ENCODE measurements at places on chromosomes 16 and 17. TPM values are rescaled to one million over a fixed set of nuclear protein-coding genes. Genes with fewer than 3 reads are reported as not detected.

DNA sequence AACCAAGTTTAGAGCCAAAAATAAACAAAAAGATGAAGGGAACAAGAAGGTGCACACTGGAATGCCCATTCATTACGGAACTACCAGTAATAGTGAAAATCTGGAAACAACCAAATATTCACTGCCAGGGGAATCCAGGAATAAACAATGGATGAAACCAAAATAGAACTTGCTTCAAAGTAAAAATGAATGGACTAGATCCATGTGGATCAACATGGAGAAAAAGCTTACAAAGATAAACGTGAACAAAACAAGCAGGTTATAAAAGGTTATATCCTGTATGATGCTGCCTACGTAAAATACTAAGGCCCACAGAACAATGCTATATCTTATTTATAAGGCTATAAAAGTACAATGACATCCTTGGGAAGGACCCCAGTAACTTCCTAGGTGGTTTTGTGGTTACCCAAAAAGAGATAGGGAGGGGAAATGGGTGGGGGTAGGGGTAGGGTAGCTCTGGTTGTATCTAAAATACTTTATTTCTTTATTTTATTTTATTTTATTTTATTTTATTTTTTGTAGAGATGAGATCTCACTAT, 12.8 kb upstream of the CCL22 start:
- DNase-seq = no peak
- no peak overlapping the region for H3K4me3 ChIP-seq
- no peak overlapping the region for H3K27ac ChIP-seq
- H3K4me1 ChIP-seq = peaks cover 6% of the 10 kb centered on the region
- H3K36me3 ChIP-seq = no peaks in the 10 kb centered on the region
- H3K27me3 ChIP-seq = no peaks in the 10 kb centered on the region

- no peak for DNase-seq
- H3K4me3 ChIP-seq = peak overlapping the region; percentile 26
- H3K27me3 ChIP-seq = no peaks in the 10 kb centered on the region
- H3K36me3 ChIP-seq = no peaks in the 10 kb centered on the region
- no peak overlapping the region for H3K27ac ChIP-seq
- peaks cover 9% of the 10 kb centered on the region for H3K4me1 ChIP-seq
Measured at GRCh38 chr17:2797226-2797625, 988 bp downstream of the RAP1GAP2 start.

GRCh38 chr17:16878606-16879005, 93.3 kb downstream of the TNFRSF13B start:
- no peak for DNase-seq
- H3K27me3 ChIP-seq = no peaks in the 10 kb centered on the region
- H3K27ac ChIP-seq = no peak overlapping the region
- no peaks in the 10 kb centered on the region for H3K36me3 ChIP-seq
- H3K4me1 ChIP-seq = no peaks in the 10 kb centered on the region

DNA sequence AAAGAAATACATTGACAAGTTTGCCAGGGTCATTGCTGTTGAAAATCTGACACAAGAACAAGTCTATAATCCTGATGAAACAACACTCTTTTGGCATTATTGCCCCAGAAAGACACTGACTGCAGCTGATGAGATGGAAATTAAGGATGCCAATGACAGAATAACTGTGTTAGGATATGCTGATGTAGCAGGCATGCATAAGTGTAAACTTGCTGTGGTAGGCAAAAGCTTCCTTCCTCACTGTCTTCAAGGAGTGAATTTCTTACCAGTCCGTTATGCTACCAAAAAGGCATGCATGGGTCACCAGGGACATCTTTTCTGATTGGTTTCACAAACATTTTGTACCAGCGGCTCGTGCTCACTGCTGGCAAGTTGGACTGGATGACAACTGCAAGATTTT, 10.5 kb downstream of the GDPD1 start:
- no peak overlapping the region for H3K27ac ChIP-seq
- no peak overlapping the region for H3K4me3 ChIP-seq
- H3K36me3 ChIP-seq = no peaks in the 10 kb centered on the region
- no peak for DNase-seq
- H3K27me3 ChIP-seq = no peaks in the 10 kb centered on the region

- no peak for DNase-seq
- H3K27me3 ChIP-seq = no peaks in the 10 kb centered on the region
- H3K27ac ChIP-seq = no peak overlapping the region
- H3K4me1 ChIP-seq = no peaks in the 10 kb centered on the region
Measured at GRCh38 chr17:2954898-2955445, 108.4 kb downstream of the OR1D5 start.

DNA sequence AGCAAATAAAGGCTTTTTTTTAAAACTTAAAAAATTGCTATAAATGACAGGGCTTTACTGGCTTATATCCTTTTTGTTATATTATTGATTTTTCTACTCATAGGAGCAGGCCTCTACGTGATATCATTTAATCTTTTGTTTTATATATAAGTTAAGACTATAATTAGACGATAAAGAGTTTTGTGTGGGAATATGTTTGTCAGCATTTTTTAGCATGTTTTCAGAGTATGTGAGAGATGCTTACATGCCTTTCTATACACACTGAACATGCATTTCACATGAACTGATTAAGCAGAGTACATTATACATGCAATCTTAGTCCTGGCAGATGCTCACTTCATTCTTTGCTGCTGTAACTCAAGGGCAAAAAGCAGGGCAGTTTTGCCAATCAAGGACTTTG, 7.7 kb upstream of the KRT222 start:
- H3K27ac ChIP-seq = no peak overlapping the region
- no peaks in the 10 kb centered on the region for H3K27me3 ChIP-seq
- no peaks in the 10 kb centered on the region for H3K4me1 ChIP-seq
- H3K36me3 ChIP-seq = no peaks in the 10 kb centered on the region
- no peak overlapping the region for H3K4me3 ChIP-seq

The TIMP2 gene
- 32.4 TPM for polyA plus RNA-seq

The KRTAP2-1 gene
- polyA plus RNA-seq = not detected

DNA sequence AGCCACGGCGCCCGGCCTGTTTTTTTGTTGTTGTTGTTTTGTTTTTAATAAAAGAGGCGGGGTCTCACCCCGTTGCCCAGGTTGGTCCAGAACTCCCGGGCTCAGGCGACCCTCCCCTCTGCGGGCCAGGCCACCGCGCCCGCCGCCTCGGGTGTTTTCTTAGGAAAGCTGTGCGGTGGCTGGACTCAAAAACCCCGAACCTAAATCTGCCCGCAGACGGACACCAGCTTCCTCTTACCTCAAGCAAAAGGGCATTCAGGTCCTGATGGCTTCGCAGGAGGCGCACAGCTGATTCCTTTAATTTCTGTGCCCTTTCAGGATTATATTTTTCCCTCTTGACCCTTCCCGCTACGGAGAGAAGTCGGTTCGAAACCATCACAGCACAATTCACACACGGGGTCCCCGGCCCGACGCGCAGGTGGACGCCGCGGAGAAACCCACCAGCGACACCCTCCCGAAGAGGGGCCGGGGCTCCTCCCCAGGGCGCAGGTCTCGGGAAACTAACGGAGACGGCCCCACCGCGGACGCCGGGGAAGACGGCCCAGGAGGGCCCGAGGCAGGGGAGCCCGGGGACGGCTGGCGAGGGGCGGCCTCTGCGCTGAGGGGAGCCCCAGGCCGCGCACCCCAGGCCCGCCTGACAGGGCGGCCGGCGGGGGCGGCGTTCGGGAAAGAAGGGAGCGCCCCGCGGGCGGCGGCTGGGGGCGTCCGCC, 653 bp downstream of the FANCA start:
- DNase-seq = no peak
- peaks cover 9% of the 10 kb centered on the region for H3K4me1 ChIP-seq
- H3K27ac ChIP-seq = no peak overlapping the region
- H3K4me3 ChIP-seq = peak overlapping the region; percentile 49
- H3K27me3 ChIP-seq = no peaks in the 10 kb centered on the region

The ATP2A3 gene
- polyA plus RNA-seq = 11.0 TPM

The ADAP2 gene
- polyA plus RNA-seq = 4.3 TPM

GRCh38 chr17:59383893-59384292, 52.4 kb downstream of the YPEL2 start:
- H3K4me3 ChIP-seq = no peak overlapping the region
- peak overlapping the region; percentile 54 for H3K27ac ChIP-seq
- DNase-seq = no peak
- peaks cover 6% of the 10 kb centered on the region for H3K36me3 ChIP-seq

DNA sequence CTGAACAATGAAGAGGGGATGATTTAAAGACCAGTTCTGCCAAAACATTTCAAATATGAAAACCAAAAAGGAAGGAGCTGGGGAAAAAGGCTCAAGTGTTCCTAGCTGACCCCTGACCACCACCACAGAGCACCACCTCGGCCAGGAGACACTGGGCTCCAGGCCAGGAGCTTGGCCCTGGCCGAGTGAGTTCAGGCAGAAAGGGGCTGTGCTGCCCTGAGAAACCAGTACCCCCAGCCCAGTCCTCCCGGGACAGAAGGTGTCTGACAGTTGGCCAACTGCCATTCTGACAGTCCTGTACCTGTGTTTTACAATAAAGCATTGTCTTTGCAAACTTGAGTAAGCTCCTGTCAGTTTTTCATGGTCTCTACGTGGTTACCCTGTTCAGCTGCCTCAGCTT, 98.2 kb downstream of the VPS53 start:
- H3K36me3 ChIP-seq = peaks cover 46% of the 10 kb centered on the region
- H3K27me3 ChIP-seq = no peaks in the 10 kb centered on the region
- no peak for DNase-seq
- H3K4me1 ChIP-seq = no peaks in the 10 kb centered on the region

DNA sequence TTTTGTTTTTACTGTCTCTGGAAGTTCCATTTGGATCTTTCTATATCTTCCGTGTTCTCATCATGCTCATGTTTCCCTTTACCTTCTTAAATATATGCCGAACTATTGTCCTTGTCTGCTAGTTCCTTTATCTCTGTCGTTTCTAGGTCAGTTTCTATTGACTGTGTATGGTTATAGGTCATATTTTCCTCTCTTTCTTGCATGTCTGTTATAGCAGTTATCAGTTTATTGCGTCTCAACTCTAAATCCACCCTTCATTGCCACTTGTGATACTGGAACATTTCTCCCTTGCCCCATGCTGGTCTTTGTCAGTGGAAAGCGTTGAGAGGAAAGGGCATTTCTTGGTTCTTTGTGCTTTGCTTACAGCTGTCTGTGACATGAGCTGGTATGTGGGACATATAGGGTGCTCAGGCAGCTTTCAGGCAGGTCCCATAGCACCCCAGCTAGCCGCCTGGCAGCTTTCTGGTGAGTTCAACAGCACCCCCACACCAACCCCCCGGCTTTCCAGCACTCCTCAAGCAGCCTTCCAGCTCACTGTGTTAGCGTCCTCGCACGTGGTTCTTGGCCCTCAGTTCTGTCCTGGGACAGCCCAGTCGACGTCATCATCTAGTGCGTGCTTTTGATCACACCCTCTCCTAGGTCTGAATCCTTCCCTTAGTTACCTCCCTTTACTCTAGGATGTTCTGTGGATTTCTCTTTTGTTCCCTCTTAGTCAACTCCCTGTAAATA, 15.4 kb upstream of the DNASE1 start:
- DNase-seq = no peak
- no peaks in the 10 kb centered on the region for H3K27me3 ChIP-seq
- H3K36me3 ChIP-seq = no peaks in the 10 kb centered on the region
- no peak overlapping the region for H3K4me3 ChIP-seq
- H3K27ac ChIP-seq = no peak overlapping the region

The PRSS8 gene
- 0.09 TPM for polyA plus RNA-seq

The CCL1 gene
- not detected for polyA plus RNA-seq

GRCh38 chr17:51666971-51667705, 406.8 kb downstream of the UTP18 start:
- H3K36me3 ChIP-seq = no peaks in the 10 kb centered on the region
- H3K27ac ChIP-seq = no peak overlapping the region
- no peak for DNase-seq
- H3K4me3 ChIP-seq = no peak overlapping the region

DNA sequence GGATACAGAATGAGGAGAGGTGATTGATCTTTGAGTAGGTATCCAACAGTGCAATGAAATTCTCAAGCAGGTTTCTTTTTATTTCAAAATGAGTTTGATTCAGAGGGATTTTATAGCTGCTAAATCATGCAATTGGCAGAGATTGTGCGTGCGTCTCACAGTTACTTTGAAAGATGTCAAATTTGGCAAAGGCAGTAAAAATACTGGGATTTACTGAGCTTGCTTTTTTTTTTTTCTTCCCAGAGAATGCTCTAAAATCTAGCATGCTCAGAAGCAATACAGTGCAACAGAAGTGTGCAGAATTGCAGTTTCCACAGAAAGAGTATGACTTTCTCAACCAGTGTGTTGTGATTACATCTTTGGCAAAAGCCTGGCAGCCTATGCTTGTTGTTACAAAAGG, 410.7 kb upstream of the GOT2 start:
- no peak overlapping the region for H3K27ac ChIP-seq
- H3K4me3 ChIP-seq = no peak overlapping the region
- H3K27me3 ChIP-seq = no peaks in the 10 kb centered on the region
- H3K4me1 ChIP-seq = no peaks in the 10 kb centered on the region
- no peaks in the 10 kb centered on the region for H3K36me3 ChIP-seq

DNA sequence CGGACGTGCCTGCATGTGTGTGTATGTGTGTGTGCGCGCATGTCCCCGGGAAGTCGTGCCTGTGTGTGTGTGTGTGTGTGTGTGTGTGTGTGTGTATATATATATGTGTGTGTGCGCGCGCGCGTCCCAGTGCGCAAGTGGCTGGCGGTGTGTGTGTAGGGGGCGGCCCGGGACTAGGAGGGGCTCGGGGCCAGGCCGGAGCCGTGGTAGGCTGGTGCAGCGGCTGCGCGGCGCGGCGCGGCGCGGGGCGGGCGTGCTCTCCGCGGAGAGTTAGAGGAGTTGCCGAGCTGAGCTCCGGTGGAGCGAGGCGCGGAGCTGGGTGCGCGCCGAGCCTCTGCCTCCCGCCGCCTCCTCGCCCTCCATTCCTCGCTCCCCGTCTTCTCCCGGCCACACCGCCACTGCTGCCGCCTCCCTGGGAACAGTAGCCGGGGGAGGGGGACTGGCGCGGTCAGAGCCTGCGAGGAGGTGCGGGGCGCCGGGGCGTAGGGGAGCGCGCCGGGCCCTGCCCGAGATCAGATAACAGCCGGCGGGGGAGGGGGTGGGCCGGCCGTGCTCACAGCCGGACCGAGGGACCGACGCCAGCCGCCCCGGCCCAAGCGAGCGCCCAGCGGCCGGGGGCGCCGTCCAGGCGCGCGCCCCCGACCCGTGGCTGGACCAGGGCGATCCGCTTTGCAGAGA, at the start of gene KCNJ12:
Gene KCNJ12, plus strand, starts transcription at position 277 of the 678 bp plus-strand sequence. CDS start 38,986 bp downstream, outside the sequence.
- H3K4me3 ChIP-seq = peak within 1 kb of the TSS; percentile 62
- H3K27me3 ChIP-seq = no peaks in the 10 kb centered on the region
- peak; percentile 58 for DNase-seq
- H3K4me1 ChIP-seq = peaks cover 33% of the 10 kb centered on the region
- H3K36me3 ChIP-seq = no peaks in the 10 kb centered on the region

DNA sequence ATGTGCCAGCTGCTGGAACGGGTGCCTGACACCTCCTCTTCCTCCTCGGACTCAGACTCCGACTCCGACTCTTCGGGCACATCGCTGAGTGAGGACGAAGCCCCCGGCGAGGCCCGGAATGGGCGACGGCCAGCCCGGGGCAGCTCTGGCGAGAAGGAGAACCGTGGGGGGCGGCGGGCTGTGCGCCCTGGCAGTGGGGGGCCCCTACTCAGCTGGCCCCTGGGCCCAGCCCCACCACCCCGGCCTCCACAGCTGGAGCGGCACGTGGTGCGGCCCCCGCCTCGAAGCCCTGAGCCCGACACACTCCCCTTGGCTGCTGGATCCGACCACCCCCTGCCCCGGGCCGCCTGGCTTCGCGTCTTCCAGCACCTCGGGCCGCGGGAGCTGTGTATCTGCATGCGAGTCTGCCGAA, 6.8 kb downstream of the FBXL19 start:
- H3K27me3 ChIP-seq = no peaks in the 10 kb centered on the region
- no peak overlapping the region for H3K4me3 ChIP-seq
